ENCODE measurements at places on chromosomes 11 and 22.

DNA sequence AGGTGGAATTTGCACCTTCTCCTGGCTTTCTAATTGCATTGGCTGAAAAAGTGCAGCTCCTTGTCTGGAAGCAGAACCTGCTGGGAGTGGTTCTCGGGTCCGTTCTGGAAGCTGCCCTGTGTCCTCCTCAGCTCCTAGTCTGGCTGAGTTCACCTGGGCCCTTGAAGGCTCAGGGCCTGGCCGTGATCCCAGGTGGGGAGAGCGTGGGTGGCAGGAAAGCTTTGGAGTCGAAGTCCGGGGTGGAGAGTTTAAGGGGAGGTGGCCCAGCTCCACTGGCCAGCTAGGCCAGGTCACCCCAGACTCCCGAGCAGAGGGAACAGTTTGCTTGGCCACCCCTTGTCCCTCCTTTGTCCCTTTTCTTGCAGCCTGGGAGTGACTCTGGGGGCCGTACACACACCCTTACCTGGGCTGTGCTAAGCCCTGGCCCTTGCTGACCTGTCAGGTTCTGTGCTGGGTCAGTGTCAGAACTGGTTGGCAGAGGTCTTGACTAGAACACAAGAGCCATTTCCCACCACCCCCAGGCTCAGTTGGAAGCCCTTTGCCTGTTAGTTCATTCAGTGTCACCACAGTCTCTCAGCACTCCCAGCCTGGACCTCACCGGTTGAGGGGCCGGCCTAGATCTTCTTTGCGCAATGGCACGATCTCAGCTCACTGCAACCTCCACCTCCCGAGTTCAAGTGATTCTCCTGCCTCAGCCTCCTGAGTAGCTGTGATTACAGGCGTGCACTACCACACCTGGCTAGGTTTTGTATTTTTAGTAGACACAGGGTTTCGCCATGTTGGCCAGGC lies 37.3 kb downstream of the LRP5 start:
- DNase-seq = no peak

DNA sequence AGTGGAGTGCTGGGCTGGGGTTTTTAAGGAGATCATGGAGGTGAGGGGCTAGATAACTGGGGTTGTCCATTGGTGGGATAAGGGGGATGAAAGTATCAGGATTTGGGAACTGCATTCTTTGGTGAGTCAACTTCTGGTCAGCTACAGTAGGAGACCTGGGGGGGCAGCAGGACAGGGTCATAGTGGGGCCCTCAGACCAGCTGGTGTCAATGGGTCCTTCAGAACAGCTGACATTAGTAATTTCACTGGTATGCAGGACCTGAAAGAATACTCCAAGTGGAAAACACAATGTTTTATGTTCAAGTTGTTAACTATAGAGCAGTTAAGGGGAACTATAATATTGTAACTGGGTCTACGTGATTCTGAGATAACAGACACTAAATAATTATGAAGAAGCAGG lies 2.8 kb upstream of the TTC12 start:
- no peak for DNase-seq

DNA sequence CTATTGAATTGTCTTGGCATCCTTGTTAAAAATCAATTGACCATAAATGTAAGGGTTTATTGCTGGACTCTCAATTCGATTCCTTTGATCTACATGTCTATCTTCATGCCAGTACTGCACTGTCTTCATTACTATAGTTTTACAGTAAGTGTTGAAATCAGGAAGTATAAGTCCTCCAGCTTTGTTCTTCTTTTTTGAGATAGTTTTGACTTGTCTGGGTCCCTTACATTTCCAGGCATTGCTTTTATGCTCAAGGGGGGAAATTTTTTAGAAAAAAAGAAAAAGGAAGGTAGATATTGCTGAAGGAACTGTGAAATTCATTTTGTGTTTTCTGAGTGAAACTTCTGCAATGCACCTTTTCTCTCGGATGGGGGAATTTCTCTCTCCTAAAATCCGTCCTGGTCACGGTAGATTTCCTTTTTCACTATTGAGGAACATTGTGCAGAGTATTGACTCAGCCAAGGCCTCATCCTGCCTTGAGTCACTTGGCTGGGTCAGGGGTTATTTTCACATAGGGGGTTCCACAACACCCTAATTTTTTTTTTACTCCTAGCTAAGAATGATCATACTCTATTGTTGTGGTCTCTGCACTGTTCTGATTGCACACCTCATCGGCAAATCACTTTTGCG lies 2.8 kb upstream of the ACER3 start:
- no peak for DNase-seq

GRCh38 chr22:47966316-47966715 lies 1203.9 kb downstream of the TBC1D22A start:
- no peak for DNase-seq

- no peak for DNase-seq
Measured at GRCh38 chr11:41816396-41816795, 356.9 kb upstream of the LRRC4C start.

GRCh38 chr22:42065438-42066125 lies 5.0 kb downstream of the NAGA start:
- DNase-seq = no peak

GRCh38 chr11:134503100-134503499 lies 91.1 kb upstream of the B3GAT1 start:
- no peak for DNase-seq

- no peak for DNase-seq
Measured at GRCh38 chr11:30481330-30481729, 104.8 kb downstream of the MPPED2 start.

DNA sequence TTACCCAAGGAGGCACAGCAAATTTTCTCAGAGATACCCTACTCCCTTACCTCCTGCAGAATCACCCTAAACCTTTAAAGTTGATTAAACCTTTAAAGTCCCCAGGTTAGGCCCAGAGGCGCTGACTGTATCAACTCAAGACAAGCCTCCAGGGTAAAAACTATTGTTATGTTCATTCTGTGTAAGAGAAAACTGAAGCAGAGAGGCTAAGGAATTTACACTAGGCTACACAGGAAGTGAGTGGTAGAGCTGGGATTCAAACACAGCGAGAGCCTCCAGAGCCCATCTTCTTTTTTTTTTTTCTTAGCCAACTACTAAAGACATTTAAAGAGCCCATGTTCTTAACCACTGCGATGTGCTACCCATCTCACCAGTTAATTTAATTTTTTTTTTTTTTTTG lies 56.3 kb upstream of the GRK3 start:
- DNase-seq = no peak

DNA sequence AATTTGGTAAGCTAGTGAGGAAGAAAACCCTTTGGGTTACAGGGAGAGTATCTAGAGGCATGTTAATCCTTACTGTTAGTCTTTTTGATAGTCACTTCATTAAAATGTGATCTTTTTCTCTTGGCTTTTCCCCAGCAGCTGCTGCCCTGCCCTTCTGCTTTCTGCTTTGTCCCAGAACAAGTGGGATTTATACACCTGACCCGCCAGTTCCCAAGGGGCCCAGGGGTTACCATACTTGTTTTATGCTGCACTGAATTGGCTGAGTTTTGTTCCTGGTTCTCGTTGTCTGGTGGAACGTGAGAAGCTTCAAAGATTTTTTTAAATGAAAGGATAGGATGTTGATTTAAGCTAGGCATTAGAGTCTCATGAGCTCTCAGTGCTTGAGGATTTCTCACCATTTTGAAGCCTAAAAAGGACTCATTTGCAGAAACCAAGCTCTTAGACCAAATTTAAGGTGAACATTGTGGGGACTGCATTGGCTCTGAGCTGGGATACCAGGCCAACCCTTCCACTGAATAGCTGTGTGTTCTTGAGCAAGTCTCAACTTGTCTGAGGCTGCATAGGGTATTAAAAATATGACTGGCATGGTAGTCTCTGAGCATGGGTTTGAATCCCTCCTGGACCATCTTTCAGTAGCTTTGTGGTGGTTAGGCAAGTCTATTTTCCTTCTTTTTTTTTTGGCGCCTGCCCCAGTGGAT lies 6.6 kb downstream of the LIMK2 start:
- no peak for DNase-seq

DNA sequence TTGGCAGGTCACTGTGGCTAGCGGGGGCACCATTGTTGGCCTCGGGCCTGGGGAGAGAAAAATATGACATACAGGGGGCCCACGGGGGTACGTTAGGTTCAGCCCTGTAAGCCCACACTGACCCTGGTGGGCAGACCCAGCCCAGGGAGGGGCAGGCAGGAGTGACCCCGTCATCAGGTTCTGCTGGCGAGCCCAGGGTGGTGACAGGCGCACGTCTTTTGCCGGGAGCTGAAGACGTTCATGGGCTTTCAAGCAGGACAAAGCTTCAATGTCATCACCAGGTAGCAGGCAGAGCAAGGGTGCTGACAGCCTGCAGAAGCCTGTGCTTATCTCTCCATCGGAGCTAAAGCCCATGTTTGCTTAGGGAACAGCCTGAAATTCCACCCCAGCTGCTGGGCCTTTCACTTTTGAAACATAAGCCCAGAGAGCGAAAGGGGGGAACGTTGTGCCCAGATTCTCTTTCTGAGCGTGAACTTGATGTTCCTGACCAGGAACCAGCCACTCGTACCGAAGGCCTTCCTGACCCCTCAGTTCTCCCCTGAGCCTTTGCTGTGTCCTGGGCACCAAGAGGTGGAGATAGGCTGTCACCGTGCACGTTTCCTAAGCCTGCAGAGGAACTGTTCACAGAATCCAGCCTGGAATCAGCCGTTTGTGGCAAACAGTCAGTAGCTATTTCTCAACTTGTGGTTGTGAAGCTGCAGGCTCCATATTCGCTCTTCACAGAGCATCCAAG lies 74.0 kb upstream of the ATXN10 start:
- no peak for DNase-seq

DNA sequence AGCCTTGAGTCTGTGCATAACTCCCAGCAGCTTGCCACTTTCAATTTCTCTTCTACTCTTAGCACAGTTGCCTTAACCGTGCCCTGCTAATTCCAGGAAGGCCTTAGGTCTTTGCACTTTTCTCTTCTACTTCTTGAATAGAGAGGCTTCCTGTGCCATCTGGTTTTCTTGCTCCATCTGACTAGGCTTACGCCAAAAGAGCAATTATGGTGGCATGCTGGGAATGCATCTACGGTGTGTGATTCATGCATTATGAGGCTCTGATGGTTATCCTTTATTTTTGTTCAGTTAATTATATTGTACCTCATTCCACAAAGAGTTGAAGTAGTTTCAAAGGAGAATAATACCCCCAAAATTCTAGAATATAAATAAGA lies 29.4 kb downstream of the SIK2 start:
- DNase-seq = no peak

DNA sequence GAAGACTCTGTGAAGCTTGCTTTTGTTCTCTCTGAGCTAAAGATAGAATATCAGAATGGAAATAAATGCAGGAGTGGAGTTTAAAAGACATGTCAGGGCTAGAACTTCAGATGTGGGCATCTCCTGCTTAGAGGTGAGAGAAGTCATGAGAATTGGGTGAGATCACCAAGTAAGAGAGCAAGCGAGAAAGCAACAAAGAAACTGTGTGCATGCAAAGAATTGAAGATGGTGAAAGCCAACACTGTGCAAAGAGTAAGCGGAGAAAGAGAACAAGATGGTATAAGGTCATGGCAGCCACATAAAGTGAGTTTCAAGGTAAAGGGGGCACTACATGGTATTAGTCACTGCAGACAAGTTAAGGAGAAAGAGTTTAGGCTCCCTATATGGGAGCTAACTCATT lies 57.3 kb upstream of the SCUBE2 start:
- no peak for DNase-seq
